ENCODE measurements at places on chromosomes 11 and 22.

DNA sequence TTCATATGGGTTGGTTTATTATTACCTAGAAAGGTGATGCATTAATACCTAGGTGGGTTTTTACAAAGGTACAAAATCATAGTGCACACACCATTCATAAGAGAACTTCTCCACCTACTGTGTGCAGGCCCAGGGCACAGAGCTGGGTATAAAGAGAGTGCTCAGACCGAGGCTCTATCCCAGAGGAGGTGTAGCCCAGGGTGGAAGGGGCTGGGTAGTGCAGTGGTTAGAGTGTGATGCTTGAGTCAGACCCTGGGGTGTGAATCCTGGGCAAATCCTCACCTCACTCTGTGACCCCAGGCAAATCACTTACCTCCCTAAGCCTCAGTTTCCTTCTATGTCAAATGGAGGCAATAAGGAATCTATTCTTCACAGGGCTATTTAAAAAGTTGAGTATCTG, 32.2 kb downstream of the PARVG start:
- DNase-seq, result no peak
- no peak overlapping the region for H3K4me3 ChIP-seq
- peaks cover 4% of the 10 kb centered on the region for H3K27me3 ChIP-seq
- H3K4me1 ChIP-seq, result no peaks in the 10 kb centered on the region
- no peaks in the 10 kb centered on the region for H3K36me3 ChIP-seq

DNA sequence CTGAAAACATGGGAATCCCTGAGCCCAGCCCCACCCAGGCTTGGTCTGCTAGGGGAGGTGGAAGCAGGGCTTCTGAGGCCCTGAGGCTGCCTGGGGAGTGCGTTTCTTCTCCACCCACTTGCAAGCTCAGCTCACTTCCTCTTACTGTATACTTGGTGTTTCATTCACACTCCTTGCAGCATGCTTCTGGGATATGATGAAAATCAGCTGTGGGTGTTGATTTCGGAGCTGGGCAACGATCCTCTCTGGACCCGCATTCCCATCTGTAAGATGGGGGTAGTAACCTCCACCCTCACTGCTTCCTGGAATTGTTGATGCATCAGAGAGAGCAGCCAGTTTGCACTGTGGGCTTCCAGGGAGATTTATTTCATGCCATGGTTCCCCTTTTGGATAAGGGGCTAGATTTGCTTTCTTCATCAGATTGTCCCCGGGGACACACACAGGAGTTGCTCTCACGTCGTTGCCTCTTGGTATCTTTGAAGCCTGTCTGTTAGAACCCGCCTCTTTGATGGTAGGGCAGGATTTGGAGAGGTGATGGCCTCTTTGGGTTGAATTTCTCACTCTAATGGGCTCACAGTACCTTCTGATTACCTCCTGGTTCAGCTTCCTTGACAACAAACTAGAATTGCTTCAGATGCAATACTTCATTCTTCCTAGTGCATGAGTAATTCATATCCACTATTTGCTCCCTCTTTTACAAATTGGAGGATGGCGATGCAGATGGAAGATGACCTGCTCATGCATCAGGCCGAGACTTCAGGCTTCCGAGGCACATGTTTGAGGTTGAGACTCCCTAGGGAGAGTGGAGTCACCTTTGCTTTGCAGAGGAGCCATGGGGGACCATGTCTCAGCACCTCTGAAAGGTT, 40.4 kb downstream of the BCR start:
- DNase-seq, result peak; percentile 74
- peaks cover 31% of the 10 kb centered on the region for H3K4me1 ChIP-seq
- no peak overlapping the region for H3K4me3 ChIP-seq
- no peaks in the 10 kb centered on the region for H3K36me3 ChIP-seq

DNA sequence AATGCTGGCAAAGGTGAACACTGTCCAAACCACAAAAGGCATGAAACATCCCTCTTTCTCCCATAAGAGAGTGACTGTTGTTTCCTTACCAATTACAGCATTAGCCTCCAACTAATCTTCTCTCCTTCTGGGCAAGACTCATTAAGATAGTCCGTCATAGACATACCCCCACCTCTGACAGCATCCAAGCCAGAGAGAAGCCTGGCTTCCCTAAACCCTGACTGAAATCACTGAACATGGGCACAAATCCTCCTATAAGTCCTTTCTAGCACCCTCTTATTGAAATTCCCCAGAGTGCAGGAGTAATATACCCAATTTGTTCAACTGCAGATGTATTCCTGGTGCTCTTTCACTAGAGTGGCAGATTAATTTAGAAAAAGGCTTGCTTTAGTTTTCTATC, 1.7 kb upstream of the RNASEH2C start:
- H3K4me1 ChIP-seq, result peaks cover 6% of the 10 kb centered on the region
- H3K27me3 ChIP-seq, result no peaks in the 10 kb centered on the region
- H3K36me3 ChIP-seq, result peaks cover 18% of the 10 kb centered on the region
- H3K27ac ChIP-seq, result no peak overlapping the region

DNA sequence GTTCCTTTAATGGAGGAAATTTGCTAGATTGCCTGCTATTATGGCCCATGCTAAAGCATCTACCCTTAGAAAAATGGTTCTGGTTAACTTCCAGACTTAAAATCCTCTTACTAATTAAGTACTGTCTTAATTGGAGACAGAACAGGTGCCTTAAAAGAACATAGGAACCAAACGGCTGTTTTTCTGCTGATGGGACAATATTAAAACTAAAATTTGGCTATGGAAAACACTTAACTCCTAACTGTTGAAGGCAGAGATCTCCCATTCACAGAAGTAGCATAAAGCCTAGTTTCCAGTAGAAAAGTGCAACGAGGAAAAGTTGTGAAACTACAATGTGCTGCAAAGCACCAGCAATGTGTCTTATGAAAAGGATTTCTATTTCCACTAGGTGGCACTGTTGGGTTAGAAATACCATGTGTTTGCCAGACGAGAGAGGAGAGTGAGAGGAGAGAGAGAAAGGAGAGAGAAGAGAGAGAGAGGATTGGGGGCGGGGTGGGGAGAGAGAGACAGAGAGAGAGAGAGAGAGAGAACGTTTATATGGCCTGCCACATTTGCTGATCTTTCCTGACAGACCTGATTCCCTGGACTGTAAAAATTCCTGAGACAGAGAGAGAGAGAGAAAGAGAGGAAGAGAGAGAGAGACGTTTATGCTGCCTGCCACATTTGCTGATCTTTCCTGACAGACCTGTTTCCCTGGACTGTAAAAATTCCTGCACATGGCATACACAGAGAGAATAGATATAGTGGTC, 51.5 kb downstream of the FAM181B start:
- no peaks in the 10 kb centered on the region for H3K4me1 ChIP-seq
- no peaks in the 10 kb centered on the region for H3K27me3 ChIP-seq
- H3K27ac ChIP-seq, result no peak overlapping the region
- H3K4me3 ChIP-seq, result no peak overlapping the region

DNA sequence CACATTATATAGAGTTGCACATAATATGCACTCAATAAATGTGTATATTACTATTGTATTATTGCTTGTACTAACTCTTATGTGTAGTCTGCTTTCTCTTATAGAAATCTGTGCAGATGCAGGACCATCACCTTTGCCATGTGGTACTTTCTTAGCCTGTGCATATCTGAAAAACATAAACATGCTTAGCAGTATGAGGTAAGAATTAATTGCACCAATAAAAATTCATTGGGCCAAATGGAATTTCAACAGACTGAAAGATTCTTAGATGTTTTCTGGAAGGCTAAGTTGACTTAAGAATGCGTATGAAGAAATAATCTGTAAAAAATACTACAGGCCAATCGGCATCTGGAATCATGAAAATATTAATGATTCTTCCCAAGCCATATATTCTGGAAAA, 55.3 kb downstream of the TRPC6 start:
- no peaks in the 10 kb centered on the region for H3K4me1 ChIP-seq
- H3K4me3 ChIP-seq, result no peak overlapping the region
- no peak for DNase-seq
- no peak overlapping the region for H3K27ac ChIP-seq

GRCh38 chr11:120169981-120170698, 32.2 kb upstream of the TRIM29 start:
- H3K27me3 ChIP-seq, result peaks cover 46% of the 10 kb centered on the region
- H3K27ac ChIP-seq, result no peak overlapping the region
- no peaks in the 10 kb centered on the region for H3K36me3 ChIP-seq
- H3K4me1 ChIP-seq, result peaks cover 2% of the 10 kb centered on the region
- no peak for DNase-seq

GRCh38 chr11:86934582-86934900, 20.7 kb downstream of the FZD4 start:
- no peak overlapping the region for H3K4me3 ChIP-seq
- DNase-seq, result no peak
- H3K36me3 ChIP-seq, result no peaks in the 10 kb centered on the region
- peaks cover 20% of the 10 kb centered on the region for H3K4me1 ChIP-seq
- H3K27me3 ChIP-seq, result no peaks in the 10 kb centered on the region
- H3K27ac ChIP-seq, result no peak overlapping the region

- H3K4me1 ChIP-seq, result peaks cover 5% of the 10 kb centered on the region
- no peak overlapping the region for H3K27ac ChIP-seq
- no peak for DNase-seq
- no peak overlapping the region for H3K4me3 ChIP-seq
Observed at GRCh38 chr11:2810411-2811205, 75.0 kb downstream of the CDKN1C start.

DNA sequence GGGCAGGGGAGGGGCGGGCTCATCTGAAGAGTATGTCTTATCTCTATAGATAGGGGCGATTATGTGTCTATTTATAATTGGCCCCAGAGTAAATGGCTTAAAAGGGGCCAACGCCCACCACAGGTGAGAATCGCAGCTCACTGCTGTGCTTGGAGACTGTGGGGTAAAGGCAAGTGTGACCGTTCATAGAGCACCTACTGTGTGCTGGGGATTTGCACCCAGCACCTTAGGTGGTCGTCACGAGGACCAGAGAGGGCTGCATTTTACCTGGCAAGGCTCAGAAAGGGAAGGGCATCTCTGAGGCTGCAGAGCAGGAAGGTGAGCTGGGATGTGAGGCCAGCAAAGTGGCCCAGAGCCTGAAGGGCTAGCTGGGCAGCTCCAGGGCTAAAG, 13.7 kb upstream of the TCF20 start:
- peaks cover 33% of the 10 kb centered on the region for H3K27me3 ChIP-seq
- H3K4me1 ChIP-seq, result no peaks in the 10 kb centered on the region
- no peak for DNase-seq

GRCh38 chr11:79925570-79925969, 484.7 kb upstream of the TENM4 start:
- no peaks in the 10 kb centered on the region for H3K27me3 ChIP-seq
- no peak overlapping the region for H3K4me3 ChIP-seq
- H3K27ac ChIP-seq, result no peak overlapping the region
- no peaks in the 10 kb centered on the region for H3K36me3 ChIP-seq
- no peak for DNase-seq

DNA sequence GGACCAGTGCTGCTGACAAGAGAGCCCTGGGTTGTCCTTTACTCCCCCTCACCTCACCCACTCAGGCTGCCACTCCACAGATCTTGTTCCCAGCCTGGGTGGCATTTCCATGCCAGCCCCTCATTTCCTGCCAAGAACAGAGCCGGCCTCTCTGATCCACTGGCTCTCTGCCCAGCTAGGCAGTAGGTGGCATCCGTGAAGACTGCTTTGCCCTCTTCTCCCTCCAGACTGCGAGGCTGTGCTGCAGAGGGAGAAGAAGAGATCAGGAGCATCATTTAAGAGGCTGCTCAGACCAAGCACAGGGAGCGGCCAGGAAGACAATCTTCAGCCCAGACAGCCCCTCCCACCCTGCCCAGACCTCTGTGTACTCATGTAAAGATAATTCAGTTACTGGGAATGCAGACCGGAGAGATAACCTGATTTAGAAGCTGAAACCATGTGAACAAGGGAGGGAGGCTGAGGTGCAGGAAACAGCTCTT, 126.9 kb upstream of the NCAM1 start:
- DNase-seq, result peak; percentile 12
- no peaks in the 10 kb centered on the region for H3K4me1 ChIP-seq
- H3K27ac ChIP-seq, result no peak overlapping the region
- H3K27me3 ChIP-seq, result no peaks in the 10 kb centered on the region

- no peaks in the 10 kb centered on the region for H3K4me1 ChIP-seq
- no peaks in the 10 kb centered on the region for H3K27me3 ChIP-seq
- no peak overlapping the region for H3K4me3 ChIP-seq
- no peak overlapping the region for H3K27ac ChIP-seq
Observed at GRCh38 chr22:48745842-48746788, 1081.6 kb downstream of the BRD1 start.

DNA sequence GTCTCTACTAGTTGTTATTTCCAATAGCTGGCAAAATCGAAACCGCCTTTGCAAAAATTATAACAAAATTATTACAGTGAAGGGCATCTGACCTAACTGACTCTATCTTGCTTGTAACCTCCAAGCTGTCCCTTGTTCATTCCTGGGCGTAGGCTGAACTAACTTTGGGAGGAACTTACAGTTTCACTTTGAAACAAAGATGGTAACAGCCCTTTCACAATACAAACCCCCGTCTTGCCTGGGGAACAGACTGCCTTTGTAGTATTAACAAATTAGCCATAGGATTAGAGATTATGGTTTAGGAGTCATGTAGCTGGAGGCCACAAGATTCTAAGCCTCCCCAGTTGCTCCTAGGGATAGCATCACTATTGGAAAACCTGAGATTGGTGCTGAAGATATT, 131.6 kb upstream of the HSD17B12 start:
- no peaks in the 10 kb centered on the region for H3K4me1 ChIP-seq
- H3K4me3 ChIP-seq, result no peak overlapping the region
- no peak overlapping the region for H3K27ac ChIP-seq
- no peak for DNase-seq
- H3K27me3 ChIP-seq, result peaks cover 18% of the 10 kb centered on the region
- no peaks in the 10 kb centered on the region for H3K36me3 ChIP-seq

GRCh38 chr11:18239655-18240054, 3.1 kb upstream of the SAA4 start:
- DNase-seq, result no peak
- H3K4me3 ChIP-seq, result no peak overlapping the region
- H3K27ac ChIP-seq, result no peak overlapping the region
- H3K27me3 ChIP-seq, result peaks cover 4% of the 10 kb centered on the region
- H3K36me3 ChIP-seq, result no peaks in the 10 kb centered on the region
- no peaks in the 10 kb centered on the region for H3K4me1 ChIP-seq

DNA sequence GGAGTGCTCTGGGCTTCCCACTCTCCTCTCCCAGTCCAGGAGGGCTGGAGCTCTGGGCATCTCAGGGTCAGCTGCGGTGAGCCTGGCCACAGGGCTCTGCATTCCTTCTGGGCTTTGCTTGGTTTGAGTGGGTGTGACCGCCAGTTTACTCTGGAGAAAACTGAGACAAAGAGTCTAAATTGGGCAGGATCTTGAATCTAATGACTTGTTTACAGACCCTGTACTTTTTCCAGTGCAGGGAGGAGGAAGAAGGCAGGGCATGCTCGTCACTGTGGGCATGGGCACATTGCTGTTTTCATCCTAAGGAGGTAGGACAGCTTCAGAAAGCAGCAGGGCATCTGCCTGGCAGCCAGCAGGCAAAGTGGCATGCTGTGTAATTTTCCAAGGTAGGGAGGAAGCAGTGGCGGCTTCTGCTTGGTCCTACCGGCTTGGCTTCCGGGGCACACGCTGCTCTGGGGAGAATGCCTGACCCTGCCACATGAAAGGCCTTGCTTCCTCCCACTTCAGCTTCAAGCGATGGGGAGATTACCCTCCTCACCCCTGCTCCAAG, 22.9 kb downstream of the FLI1 start:
- peak overlapping the region; percentile 24 for H3K27ac ChIP-seq
- H3K4me1 ChIP-seq, result peaks cover 17% of the 10 kb centered on the region
- H3K27me3 ChIP-seq, result no peaks in the 10 kb centered on the region
- no peak overlapping the region for H3K4me3 ChIP-seq

- H3K27me3 ChIP-seq, result peaks cover 12% of the 10 kb centered on the region
- no peaks in the 10 kb centered on the region for H3K36me3 ChIP-seq
- no peak for DNase-seq
- H3K4me3 ChIP-seq, result no peak overlapping the region
- no peak overlapping the region for H3K27ac ChIP-seq
Observed at GRCh38 chr11:1542267-1542666, 29.8 kb downstream of the DUSP8 start.
